ENCODE measurements at places on chromosomes 5 and 9.

DNA sequence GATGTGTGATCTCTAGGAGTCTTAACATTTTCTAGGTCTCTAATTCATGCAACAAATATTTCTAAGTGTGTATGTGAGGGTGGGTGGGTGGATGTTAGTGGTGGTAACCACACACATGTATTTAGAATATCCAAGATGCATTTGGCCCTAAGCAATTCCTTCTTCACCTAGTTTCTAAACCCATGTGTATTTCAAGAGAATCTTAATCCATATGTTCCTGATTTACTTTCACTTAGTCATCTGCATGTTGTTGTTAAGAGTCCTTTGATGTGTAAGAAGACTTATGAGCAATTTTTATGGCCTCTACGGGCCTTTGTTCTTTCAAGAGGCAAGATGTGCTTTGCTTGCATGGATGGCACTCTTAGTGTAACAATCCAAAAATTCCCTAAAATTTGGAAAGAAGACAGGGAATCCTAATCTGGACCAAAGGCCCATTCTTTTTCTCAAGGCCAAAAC is 282.6 kb downstream of the SPATA31D1 start:
- no peak for DNase-seq

GRCh38 chr5:53386341-53386740 is 94.1 kb upstream of the FST start:
- DNase-seq = no peak

DNA sequence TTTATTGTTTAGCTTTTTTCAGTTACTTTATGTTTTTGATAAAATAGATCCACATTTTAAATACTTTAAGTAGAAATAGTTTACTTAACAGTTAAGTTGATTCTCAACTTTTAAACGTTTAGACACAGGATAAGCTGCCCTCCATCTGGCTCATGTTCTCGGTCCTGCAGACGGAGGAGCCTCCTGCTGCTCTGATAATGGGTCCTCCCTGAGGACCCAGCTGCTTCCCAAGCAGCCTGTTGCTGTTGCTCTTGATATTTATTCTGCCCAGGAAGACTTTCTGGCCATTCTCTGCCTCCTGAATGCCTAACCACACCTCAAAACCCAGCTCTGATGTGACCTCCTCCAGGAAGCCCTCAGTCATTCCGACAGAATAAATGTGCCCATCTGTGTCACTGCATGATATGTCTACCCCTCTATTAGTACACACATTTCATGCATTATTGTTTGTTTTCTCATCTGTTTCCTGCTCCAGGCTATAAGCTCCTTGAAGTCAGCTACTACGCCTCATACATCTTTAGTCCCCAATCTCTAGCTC is 267.2 kb upstream of the MSX2 start:
- no peak for DNase-seq

- no peak for DNase-seq
These were observed 154.0 kb downstream of the FBN2 start for GRCh38 chr5:128384068-128384467.

- DNase-seq = no peak
These were observed 3.7 kb downstream of the TLN1 start for GRCh38 chr9:35728041-35728971.

GRCh38 chr5:77972469-77973252 is 196.5 kb upstream of the TBCA start:
- DNase-seq = no peak

- no peak for DNase-seq
These were observed 181.3 kb downstream of the NR2F1-AS1 start for GRCh38 chr5:93399675-93400074.

DNA sequence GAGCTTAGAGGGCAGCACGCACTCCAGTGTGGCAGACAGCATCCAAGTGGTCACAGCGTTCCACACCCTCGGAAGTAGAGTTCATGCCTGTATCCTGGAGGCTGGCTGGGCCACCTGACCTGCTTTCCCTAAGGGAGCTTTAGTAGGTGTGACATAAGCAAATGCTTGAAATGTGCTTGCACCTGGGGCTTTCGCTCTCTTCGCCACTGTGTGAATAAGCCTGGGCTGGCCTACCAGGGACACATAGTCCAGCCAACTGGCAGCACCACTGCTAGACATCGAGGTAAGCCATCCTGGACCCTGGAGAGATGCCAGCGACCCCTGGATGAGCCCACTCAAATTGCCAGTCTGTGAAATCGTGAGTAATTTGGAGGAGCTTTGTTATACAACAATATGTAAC is 24.9 kb upstream of the IRX4 start:
- no peak for DNase-seq

DNA sequence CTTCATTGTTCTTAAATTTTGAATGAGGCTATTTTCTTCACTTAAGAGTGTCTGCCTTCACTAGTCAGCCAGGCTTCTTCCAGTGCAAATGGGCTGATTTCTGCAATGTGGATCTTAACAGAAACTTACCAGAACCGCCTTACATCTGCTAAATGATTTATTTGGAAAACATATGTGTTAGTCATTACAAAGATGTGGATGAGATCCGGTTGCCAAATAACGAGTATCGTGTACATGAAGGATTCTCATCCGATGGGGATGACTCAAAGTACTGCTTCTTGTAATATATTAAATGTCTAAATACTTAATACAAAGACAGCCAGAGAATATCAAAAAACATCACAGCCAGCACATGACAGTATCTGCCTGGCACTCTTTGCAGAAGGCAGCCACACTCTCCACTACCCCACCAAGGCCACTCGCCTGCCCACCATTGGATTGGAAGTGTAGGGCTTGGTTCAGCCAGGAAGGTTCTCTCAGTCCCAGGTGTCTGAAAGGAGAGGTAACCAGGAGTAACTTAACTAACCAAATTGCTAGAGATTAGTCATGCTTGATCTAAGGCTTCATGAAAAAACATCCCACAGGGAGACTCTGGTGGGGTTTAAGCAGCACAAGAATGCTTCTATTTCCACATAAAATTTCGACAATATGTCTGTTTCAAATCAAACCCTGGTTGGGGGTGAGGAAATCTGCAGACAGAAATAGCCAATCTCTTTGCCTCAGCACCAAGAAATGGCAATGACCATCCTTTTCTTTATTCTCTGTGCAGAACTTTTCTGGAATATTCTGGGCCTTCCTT is 174.8 kb downstream of the GADD45G start:
- DNase-seq = no peak

DNA sequence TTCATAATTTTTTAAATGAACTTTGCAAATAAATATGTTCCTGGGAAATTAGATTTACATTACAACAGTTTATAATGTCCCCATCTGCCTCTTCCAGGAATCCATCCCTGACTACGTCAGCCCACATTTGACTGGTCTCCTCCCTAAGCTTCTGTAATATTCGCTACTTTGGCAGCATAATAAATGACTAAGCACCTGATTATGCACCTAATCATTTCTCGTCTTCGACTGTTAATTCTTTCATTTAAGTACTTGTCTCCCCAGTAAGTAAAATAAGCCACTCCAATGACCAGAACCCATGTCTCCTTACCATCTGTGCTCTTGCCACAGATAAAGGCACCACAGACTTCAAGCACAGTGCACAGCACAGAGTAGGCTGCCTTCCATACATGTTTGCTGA is 122.7 kb downstream of the DENND1A start:
- no peak for DNase-seq

DNA sequence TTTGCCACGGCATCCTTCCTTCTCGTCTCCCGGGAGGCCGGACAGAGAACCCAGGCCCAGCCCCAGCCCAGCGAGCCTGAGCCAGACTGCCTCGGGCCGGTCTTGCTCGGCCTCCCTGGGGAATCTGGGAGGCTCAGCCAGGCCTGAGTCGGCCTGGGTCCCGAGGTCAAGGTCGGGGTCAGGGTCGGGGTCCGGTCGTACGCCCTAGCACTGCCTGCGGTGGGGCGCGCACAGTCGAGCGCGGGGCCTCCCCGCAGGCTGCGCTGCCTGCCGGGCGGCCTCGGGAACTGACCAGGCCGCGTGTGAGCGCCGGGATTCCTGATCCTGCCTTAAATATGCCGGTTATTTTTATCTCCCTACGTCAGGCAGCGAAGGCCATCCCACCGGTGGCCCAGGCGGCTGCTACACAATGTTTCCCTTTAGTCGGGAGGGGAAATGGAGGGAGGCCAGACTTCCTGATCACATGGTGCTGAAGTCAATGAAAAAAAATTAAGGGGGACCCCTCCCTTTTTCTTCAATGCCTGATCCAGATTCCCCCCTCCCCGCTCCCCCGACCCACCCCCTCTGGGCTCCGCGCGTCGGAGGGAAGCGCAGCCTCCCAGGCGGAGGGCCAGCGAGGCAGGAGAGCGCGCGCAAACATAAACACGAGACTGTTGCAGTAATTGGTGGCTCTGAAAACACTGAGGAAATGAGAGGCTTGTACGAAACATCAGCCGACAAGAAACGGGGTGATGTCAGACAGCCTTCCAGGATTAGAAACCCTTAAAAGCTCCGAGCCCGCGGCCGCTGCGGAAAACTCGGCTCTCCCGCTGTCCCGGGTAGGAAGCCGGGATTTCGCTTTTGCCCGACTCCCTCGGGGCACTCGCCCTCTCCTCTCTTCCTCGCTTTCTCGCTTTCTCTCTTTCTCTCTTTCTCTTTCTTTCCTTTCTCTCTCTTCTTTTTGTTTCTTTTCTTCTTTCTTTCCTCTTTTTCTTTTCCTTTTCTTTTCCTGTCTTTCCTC is 148.2 kb upstream of the KLF4 start:
- no peak for DNase-seq

DNA sequence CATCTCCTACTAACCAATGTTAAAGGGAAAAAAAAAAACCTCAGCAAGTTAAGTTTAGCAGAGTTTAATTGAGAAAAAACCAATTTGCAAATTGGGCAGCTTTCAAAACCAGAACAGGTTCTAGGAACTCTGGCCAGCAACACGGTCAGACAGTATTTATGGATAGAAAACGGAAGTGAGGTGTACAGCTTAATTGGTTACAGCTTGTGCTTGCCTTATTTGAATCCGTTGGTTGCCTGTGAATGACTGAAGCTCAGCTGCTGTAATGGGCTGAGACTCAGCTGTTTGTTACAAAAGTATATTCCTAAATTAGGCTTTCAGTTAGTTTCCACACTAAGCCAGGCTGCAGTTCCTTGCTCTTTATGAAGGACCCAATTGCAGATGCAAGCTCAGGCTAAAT is 217.0 kb downstream of the SREK1 start:
- DNase-seq = no peak

GRCh38 chr5:22649074-22649473 is 204.1 kb downstream of the CDH12 start:
- DNase-seq = no peak

DNA sequence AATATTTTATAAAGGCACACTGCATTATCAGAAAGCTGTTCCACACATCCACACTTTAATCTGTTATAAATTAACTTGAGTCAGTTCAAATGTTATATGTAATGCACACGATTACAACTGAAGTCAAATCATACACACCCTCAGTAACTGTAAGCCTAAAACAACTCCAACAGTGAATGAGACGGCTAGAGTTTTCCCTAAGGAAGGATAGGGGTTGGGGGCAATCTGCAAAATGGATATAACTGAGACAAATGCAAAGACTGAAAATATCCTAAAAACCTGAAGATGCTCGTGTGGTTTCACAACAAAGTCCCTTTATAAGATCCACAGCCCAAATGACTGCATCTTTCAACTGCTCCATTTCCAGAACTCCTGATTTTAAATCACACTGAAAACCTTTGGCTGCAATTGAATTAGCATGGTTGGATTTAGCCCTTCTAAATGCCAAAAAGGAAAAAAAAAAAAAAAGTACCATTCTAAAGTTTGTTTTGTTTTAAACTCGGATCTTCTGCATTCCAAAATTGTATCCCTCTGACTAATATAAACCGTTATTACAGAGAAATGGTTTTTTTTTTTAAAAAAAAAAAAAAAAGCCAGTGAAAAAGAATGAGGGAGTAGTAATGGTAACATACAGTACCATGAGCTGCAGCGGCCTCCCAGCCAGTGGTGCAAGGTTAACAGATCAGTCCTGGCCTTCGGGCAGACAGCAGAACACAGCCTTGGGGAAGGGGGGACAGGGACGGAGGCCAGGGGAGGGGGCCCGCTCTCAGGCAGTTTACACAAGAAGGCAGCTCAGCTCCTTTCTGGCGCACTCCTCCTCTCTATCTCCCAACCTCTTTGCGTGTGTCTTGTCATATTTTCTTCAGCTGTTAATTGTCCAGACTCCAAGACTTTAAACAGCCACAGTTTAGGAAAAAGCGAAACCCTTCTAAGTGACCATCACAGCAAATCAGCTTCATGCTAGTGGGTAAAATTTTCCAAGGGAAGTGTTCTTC is 166.1 kb downstream of the BNC2 start:
- no peak for DNase-seq

DNA sequence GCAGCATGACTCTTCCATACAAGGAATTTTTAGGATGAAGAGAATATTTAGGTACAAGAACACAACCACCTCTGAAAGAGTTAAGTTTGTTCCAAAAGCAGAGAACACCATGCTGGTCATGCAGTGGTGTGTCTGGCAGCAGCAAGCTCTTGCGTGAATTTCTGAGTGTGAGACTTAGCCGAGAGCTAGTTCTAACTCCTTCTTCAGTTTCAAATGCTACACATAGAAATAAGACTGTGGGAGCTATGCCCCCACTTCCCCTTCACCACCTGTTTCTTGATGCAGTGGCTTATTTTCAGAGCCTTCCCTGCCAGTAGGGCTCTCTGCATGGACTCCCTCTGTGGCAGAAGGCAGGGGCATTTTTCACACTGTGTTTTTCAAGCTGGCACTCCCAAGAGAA is 122.9 kb upstream of the ZNF366 start:
- DNase-seq = no peak

GRCh38 chr5:88929385-88929784 is 46.4 kb upstream of the MEF2C start:
- no peak for DNase-seq

DNA sequence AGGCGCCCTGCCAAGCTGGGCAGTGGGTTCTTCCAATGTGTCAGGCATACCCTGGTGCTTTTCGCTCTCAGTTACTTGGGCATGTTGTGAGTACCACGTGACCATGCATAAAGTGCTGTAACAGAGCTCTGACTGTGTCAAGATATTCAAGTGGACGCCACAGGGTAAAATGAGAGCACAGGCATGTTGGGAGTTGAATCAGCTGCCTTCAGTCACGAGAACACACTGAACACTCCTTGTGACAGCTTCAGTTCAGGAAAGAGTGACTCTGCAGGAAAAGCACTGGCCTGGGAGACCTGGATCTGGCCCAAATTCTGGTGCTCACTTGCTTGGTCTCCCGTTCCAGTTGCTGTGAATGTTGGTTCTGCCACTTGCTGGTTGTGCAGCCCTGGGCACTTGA is 5.1 kb downstream of the MLANA start:
- DNase-seq = no peak

GRCh38 chr5:170499621-170500020 is 4.2 kb upstream of the KCNIP1 start:
- DNase-seq = no peak

DNA sequence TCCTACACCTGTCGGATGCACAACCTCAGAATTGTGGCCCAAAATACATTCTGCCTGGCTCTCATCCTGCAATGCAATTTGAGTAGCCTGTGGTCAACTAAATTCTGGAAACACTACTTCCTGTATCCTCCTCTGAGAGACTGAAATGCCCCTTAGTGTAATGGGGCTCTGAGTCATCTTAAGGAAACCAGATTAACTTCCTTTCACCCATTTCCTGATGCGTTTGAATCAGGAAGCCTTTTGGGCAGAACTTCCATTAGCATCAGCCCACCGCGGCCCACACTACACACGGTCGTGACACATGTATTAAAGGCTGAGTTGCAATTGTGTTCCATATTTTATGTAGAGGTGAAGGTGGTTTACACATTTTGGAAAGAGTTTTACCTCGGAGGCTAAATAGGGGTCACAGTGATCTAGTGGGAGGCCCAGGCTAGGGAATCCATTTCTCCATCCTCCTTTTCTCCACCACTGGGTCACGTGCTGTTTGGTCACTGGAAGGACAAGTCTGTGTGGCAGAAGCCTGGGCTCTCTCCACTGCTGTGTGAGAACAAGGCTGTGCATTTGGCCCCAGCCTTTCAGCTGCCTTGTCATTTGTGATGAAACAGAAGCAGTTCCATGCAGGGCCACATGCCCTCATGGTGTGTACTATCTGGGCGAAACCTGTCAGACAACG is 55.9 kb downstream of the DAP start:
- DNase-seq = no peak
